ENCODE measurements at places on chromosomes 7 and 10.
A peak's percentile ranks its signal among the peaks of the same experiment; 100 is the strongest.

DNA sequence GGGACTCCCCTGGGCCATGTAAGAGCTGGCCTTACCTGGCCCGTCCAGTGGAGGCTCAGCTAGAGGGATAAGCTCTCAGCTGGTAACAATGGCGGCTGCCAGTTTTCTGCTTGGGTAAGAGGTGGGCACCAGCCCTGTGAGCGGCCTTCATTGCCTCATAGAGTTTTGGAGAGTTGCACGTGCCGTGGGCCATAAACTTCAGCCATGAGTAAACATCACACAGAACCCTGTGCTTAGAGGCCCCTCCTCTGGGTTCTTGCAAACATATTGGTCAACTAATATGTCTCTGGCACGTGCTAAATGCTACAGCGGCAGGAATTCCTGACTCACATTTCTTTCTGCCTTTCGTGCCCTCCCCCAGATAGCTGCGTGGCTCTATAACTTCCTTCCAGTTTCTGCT, 103.9 kb upstream of the LEP start:
- DNase-seq: peak; percentile 66

GRCh38 chr10:88457660-88458059, 125.5 kb downstream of the RNLS start:
- no peak for DNase-seq

DNA sequence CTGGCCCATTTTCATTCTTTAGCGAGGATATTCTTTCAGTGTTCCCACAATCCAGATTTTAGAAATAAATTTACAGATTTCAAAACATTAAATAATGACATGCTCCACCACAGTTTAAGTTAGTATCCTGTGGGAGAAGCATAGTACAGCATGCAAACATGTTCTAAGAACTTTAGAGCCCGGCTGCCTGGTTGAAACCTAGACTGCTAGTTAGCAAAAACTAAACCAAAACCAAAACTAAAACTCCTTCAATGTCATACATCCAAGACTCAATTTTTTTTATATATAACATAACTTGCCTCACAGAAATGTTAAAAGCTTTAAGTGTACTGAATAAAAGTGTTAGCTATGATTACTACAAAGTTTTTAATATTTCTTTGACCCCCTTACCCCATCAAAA, 17.0 kb downstream of the TRA2A start:
- DNase-seq: no peak

DNA sequence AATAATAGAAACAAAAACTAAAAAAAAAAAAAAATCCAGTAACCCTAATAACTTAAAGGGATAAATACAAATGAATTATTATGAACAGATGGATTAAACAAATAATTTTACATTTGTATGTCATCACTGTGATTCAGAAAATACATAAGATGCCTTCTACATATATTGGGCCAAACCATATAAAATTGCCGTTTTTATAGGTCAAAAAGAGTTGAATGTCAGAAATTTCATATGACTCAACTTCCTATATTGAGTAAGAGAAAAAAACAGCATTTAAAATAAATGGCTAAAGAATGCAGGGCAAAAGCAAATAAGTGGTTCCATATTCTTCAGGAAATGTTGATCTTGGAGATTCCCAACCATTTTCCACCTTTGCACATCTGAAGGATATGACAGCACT, 9.4 kb downstream of the SLC35B4 start:
- peak; percentile 17 for DNase-seq

- DNase-seq: no peak
These were observed 589.9 kb downstream of the GRM8 start for GRCh38 chr7:126662856-126663255.

- DNase-seq: no peak
These were observed 57.2 kb downstream of the PAX2 start for GRCh38 chr10:100802607-100803006.
